ENCODE measurements at places on chromosomes 2 and 18.

DNA sequence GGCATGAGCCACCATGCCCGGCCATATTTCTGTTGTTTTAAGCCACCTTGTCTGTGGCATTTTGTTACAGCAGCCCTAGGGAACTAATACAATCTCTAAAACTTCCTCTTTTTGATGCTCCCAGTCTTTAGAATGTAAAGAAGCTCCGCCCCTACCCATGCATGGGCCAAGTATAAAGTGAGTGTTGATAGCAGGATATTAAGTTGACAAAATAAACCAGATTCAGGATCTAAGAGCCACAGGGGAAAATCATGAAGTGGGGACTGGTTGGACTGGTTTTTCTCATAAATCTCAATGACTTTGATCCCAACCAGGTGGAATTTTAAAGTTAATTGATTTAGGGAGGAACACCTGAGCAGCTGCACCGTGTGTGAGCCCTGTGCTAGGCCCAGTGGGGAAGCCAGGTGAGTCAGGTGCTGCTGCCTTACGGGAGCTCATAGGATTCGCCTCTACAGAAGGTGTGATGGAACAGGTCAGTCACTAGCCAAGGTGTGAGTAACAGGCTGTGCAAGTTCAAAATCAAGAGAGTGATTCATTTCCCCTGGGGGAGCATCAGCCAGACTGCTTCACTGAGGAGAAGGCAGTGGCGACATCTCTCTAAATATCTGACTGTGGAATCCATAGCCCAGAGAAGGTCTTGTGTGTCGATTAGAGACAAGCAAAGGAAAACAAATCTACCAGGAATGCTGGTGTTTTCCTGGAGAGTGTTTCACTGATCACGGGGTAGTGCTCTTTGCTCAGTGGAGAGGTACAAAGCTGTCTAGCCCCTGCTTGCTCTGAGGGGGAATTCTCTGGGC is 63.0 kb upstream of the MSH2 start:
- no peak for DNase-seq

- no peak for DNase-seq
Observed at GRCh38 chr18:26227051-26227670, 916 bp downstream of the TAF4B start.

GRCh38 chr2:26317377-26318105 is 28.4 kb upstream of the SELENOI start:
- no peak for DNase-seq

- DNase-seq, result no peak
Observed at GRCh38 chr2:52336951-52337350, 1305.0 kb upstream of the NRXN1 start.

GRCh38 chr2:131153529-131153928 is 48.4 kb downstream of the PLEKHB2 start:
- DNase-seq, result no peak

DNA sequence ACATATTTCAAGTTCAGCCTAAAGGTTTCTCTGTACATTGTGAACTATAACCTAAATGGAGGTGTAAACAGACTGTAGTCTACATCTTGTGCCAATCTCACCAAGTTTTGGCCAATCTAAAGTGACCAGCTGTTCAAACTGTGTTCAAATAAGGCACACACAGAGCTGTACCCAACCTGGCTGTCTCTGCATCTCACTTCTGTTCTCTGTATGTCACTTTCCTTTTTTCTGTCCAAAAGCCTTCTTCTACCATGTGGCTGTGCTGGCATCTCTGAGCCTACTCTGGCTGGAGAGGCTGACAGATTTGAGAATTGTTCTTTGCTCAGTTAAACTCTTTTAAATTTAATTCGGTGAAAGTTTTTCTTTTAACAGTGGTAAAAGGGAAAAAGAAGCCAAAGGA is 817.9 kb downstream of the SOCS6 start:
- DNase-seq, result no peak

- no peak for DNase-seq
Observed at GRCh38 chr2:179335732-179336131, 71.1 kb upstream of the SESTD1 start.

DNA sequence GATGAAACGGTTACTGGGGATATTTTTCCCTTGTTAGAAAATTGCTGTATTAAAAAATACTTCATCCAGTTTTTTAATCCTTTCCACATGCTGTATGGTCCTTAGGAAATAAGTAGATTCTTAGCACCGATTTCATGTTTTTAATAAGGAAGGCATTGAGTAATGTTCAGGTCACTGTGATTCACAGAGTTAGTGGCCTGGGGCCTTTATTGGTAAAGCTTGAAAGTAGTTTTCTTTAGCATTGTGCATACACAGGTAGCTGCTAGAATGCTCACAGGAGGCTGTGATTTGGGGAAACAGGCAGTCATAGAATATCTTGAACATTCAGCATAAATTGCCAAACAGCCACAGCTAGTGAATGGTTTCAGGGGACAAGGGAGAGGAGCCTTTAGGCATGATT is 79.8 kb downstream of the XRCC5 start:
- no peak for DNase-seq

DNA sequence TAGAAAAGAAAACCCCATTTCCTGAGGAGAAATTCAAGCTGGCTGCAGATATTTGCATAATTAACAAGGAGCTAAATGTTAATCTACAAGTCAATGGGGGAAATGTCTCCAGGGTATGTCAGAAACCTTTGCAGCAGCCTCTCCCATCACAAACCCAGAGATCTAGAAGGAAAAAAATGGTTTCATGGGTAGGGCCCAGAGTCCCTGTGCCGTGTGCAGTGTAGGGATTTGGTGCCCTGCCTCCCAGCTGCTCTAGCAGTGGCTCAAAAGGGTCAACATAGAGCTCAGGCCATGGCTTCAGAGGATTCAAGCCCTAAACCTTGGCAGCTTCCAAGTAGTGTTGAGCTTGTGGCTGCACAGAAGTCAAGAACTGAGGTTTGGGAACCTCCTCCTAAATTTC is 290.2 kb upstream of the TMEFF2 start:
- DNase-seq, result no peak

DNA sequence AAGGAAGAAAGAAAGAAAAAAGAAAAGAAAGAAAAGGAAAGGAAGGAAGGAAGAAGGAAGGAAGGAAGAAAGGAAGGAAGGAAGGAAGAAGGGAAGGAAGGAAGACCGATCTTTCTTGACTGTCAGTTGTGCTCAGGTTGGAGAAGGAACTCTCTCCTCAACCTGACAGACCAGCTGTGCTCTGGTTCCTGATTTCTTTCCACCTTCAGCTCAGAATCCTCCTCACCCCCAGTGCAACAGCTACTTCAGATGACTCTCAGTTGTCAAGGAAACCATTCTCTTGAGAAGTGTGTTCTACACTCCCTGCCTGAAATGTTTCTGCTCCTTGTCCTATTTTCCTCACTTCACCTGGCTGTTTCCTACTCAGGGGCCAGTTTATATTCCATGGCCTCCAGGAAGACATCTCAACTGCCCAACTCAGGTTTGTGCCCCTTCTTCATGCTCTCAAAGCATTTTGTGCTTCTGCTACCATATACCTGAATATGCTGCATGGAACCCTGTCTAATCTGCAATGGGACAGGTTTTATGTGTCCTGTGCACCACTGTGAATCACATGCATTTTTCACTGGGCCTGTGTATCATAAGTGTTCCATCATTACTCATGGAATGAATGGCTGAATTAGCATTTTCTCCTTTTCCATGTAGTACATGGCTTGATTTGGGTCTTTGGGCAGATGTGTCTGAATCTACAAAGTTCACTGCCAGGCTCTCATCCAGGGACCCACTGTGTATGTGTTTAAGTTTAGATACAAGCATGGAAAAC is 32.8 kb upstream of the DOCK10 start:
- DNase-seq, result no peak

- DNase-seq, result no peak
Observed at GRCh38 chr2:178523596-178524134, 43.4 kb downstream of the PLEKHA3 start.

GRCh38 chr2:47724221-47724981 is 58.5 kb upstream of the MSH6 start:
- DNase-seq, result no peak

DNA sequence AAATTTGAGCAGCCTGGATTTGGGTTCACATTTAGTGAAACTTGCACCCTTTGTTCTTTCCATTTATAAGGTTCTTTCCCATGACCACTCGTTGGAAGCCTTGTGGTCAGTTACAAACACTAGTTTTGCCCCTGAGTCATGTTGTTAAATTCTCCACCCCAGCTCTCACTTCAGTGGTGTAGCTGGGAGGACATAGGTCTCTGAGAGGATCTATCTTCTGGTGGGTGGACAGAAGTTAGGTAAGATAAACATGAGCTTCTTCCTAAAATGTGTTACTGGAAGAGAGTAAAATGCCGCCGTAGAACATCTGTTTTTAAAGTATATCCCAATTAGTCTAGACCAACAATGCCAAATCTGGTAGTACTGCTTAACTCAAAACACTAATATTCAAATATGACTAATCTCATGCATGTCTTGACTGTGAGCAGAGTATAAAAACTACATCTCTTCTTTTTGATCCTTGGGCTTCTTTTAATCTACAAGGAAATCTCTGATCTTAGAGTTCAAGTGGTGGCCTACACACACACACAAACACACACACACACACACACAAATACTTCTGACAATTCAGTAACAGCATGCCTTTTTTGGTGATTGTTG is 162.6 kb upstream of the FN1 start:
- DNase-seq, result no peak

GRCh38 chr2:118801151-118801550 is 46.3 kb downstream of the EN1 start:
- no peak for DNase-seq

GRCh38 chr18:56662902-56663301 is 11.7 kb downstream of the WDR7 start:
- DNase-seq, result no peak

- no peak for DNase-seq
Observed at GRCh38 chr2:230127195-230127594, 58.5 kb upstream of the SLC16A14 start.

DNA sequence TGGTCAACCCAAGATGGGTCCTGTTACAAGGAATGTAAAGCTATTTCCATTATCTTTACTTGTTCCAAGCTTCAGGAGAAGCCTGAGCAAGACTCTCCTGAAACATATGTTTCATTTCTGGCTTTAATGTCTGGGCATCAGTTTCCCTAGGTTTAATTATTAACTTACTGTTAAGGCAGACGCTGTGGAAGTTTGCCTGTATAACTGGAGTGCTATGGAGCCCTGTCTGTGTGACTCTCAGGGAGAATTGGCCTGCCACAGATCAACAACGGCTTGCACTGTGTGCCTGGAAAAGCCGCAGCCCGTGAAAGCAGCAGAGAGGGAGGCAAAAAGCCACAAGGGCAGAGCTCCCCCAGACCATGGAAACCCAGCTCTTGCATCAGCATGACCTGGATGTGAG is 22.1 kb upstream of the LONRF2 start:
- no peak for DNase-seq

- no peak for DNase-seq
Observed at GRCh38 chr2:232142049-232142448, 180.5 kb downstream of the DIS3L2 start.
